IPS DF 19.7 (cell line): ENCODE measurements at places on chromosomes 16 and 17.

DNA sequence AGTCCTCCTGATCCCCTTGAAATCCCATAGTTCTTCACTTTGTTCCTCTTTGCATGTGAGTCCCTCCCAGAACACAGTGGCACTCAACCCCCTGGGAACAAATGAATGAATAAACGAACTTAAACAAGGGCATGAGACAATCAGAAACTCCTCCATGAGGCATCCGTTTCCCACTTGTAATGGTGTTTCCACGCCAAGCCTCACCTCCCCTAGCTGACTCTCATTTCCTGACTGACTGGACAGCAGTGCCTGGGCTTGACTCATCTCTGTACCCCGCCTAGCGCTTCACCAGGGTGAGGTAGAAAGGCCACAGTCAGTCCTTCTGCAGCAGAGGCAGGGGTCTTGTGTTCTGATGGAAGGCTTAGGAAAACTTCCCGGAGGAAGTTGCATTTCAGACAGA is 14.2 kb downstream of the KIF1C start:
- no peak for DNase-seq

DNA sequence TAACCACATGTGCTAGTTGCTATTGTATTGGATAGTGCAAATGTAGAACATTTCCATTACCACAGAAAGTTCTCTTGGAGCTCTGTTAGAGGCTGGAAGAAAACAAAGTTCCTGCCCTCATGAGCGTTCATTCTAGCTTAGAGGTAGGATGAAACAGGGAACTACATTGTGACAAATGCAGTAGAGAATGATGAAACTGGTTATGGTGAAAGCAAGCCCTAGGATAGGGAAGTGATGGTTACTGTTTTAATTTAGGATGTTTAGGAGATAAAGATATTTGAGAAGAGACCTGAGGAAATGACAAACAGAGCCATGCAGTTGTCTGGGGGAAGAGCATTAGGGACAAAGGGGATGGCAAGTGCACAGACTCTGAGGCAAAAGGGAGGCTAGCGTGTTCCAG is 50.7 kb downstream of the AATF start:
- DNase-seq = no peak

DNA sequence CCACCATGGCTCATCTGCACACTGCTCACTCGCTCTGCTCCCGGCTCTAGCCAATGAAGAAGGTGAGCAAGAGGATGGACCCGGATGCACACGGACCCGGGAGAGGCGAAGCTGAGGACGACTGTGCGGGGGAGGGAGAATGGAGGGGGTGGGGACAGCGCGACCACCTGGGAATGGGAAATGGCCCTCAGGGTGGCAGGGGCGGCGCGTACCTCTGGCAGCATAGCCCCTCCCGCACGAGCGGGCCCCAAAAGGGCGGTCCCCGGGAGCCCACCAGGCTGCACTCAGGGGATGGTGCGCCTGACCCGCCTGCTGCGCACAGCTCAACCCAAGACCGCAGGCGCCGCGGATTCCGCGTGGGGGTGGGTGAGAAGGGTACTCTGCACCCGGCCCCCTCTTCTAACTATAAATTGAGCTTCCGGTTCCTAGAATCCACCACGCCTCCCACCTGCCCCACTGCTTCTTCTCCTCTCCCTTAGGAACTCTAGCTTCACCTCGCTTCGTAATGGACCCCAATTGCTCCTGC is 6.1 kb downstream of the MT1H start:
- no peak for DNase-seq

GRCh38 chr16:27080895-27081294 is 14.2 kb downstream of the C16orf82 start:
- DNase-seq = peak; percentile 45

DNA sequence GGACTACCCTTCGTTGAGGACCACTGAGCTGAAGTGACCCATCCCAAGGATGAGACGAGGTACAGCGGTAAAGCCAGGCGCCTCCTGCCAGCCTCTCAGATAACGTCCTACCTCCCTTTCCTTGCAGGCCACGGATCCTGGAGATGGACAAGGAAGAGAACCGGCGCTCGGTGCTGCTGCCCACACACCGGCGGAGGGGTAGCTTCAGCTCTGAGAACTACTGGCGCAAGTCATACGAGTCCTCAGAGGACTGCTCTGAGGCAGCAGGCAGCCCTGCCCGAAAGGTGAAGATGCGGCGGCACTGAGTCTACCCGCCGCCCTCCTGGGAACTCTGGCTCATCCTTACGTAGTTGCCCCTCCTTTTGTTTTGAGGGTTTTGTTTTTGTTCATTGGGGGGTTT is 17.3 kb upstream of the LLGL1 start:
- DNase-seq = no peak

GRCh38 chr16:23279721-23280153 is 22.4 kb upstream of the SCNN1B start:
- peak; percentile 68 for DNase-seq

GRCh38 chr17:74807925-74808324 is 31.8 kb upstream of the NAT9 start:
- no peak for DNase-seq
